ENCODE measurements at places on chromosomes 4 and X.

GRCh38 chr4:178423366-178423765, 981.1 kb upstream of the AGA start:
- no peak for DNase-seq

- DNase-seq: no peak
Measured at GRCh38 chr4:3834663-3835521, 68.7 kb downstream of the ADRA2C start.

DNA sequence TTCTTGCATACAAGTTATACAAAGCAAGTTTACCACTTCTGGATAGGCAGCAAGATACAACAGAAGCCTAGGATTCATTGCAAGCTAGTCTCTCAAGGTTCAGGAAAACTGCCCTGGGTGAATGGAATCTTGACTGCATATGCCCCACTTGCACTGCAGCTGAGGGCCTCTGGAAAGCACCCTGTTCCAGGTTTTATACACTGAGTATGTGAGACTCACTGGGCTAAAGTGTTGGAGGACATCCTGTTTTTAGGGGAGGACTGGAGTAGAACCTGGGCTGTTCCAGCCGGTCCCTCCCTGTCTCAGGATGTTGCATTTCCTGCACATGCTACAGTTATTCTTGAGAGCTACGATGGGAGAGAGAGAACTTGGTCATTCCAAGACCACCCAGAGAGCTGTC, 168.5 kb upstream of the NUDT6 start:
- no peak for DNase-seq

DNA sequence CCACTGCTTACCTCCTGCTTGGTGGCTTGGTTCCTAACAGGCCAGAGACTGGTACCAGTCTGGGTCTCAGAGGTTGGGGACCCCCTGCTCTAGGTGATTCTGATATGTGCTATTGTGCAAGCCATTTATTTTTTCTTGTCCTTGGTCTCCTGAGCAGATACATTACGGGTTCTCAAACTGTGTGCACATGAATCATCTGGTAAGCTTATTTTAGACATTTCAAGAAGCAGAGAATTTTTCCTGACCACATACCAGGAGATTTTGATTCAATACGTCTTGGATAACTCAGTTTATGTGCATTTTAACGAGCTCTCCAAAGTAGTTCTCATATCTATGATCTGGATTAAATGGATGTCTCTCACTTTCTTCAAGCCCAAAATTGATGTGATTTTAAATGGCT, 77.2 kb downstream of the FHIP1A start:
- no peak for DNase-seq

- DNase-seq: no peak
Measured at GRCh38 chrX:40015693-40016092, 82.1 kb downstream of the BCOR start.

DNA sequence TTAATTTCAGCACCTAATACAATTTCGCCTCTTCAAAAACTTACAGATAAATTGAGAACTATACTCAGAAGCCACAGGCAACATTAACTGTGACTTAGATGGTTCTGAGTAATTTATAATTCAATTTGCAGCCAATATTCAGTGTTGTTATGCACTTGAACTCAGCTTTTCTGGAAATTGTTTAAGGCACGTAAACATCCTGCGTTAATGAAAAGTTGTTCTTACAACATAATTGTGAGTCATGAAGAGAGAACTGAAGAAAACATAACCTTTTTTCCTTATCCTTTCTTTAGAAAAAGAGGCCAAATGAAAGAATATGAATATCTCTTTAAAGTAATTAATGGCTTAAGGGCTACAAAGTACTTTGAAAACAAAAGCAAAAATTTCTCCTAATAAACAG, 16.6 kb upstream of the H2AZ1 start:
- no peak for DNase-seq

- no peak for DNase-seq
Measured at GRCh38 chrX:118615141-118615540, 112.3 kb upstream of the IL13RA1 start.

- no peak for DNase-seq
Measured at GRCh38 chr4:20735931-20736330, 35.7 kb downstream of the PACRGL start.

DNA sequence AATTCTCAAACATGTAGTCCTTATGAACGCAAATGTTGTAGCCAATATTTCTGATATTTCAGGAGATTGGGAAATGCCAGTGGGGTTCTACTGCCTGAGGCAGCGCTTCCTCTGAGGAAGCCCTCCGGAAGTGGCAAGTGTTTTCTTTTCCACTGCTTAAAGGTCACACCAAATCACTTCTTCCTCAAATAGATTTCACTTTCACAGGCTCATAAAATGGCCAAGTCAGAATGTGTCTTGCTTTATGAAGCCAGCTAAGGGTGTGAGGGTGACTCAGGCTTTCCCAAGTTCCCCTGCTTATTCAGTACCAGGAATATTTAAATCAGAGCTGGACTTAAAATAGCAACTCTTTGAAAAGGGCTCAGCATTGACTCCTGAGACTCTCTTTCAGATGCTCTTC, 514.2 kb upstream of the DIPK2B start:
- peak; percentile 24 for DNase-seq

- DNase-seq: no peak
Measured at GRCh38 chr4:153481478-153481877, 15.3 kb downstream of the TMEM131L start.

- no peak for DNase-seq
Measured at GRCh38 chr4:4270529-4270928, 19.4 kb downstream of the LYAR start.

DNA sequence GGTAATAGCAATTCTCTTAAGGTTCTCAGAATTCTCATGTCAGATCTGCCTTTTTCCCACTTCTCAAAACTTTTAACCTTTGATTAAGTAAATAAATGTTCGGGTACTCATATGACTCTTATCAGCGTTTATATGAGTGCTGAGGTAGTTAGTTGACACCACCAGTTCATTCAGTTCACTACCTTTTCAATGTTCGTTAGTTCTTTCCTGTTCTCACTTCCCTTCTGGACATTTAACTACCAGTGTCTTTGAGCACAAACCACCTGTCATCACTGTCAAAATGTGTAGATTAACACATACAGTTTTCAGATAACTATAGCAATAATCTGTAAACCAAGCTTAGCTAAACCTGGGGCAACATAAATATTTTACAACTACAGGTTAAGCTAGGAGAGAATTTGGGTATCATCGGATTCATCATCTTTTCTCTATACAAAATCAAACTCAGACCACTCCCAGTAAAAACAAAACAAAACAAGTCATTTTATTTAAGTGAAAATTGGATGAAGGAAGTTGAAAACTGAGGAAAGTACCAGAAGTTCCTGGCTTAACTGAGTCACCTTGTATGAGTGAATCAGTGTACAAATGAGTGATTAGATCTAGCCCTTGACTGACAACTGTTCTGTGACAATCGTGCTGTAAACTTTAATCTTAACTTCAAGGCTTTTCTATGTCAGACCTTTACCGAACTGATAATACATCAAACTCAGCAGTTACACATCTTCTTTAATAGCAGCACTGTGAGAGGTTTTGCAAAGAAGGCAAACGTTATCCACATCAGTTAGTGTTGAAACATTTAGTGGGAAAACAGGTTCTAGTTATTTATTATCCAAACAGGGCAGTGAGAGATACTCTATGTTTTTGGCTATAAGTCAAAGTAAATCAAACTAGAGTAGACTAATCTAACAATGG, 41.9 kb downstream of the ARHGEF38 start:
- no peak for DNase-seq

GRCh38 chr4:81566161-81566591, 94.5 kb upstream of the RASGEF1B start:
- no peak for DNase-seq

- no peak for DNase-seq
Measured at GRCh38 chr4:177802661-177803060, 360.4 kb upstream of the AGA start.

DNA sequence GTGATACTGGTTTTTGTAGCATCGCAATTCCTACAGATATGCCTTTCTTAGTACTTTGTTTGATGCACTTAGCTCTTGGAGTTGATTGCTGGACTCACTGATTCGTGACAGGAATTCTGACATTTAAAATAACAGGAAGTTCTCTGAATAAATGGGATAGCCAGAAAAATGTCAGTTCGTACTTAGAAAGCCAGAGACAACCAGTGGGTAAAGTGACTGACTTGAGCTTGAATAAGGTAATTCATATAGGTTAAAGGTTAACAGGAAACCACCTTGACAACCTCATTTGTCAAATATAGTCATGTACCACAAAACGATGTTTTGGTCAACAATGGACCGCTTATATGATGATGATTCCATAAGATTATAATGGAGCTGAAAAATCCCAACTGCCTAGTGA, 181.4 kb downstream of the RPA4 start:
- DNase-seq: no peak

GRCh38 chr4:87375719-87376291, 15.2 kb downstream of the HSD17B11 start:
- no peak for DNase-seq

All from stimulated activated CD4-positive, alpha-beta T cell treated with anti-CD3 and anti-CD28 coated beads, Interleukin-4, amount 100 ng/mL, for 24 hours (primary cell).